Fibroblast of lung (primary cell): ENCODE measurements at places on chromosomes 11 and 22.

GRCh38 chr22:35761037-35761436 is 43.4 kb downstream of the APOL5 start:
- no peak for DNase-seq
- peaks cover 11% of the 10 kb centered on the region for H3K36me3 ChIP-seq
- H3K27ac ChIP-seq = no peak overlapping the region
- H3K4me1 ChIP-seq = no peaks in the 10 kb centered on the region
- H3K27me3 ChIP-seq = no peaks in the 10 kb centered on the region
- H3K4me3 ChIP-seq = no peak overlapping the region

DNA sequence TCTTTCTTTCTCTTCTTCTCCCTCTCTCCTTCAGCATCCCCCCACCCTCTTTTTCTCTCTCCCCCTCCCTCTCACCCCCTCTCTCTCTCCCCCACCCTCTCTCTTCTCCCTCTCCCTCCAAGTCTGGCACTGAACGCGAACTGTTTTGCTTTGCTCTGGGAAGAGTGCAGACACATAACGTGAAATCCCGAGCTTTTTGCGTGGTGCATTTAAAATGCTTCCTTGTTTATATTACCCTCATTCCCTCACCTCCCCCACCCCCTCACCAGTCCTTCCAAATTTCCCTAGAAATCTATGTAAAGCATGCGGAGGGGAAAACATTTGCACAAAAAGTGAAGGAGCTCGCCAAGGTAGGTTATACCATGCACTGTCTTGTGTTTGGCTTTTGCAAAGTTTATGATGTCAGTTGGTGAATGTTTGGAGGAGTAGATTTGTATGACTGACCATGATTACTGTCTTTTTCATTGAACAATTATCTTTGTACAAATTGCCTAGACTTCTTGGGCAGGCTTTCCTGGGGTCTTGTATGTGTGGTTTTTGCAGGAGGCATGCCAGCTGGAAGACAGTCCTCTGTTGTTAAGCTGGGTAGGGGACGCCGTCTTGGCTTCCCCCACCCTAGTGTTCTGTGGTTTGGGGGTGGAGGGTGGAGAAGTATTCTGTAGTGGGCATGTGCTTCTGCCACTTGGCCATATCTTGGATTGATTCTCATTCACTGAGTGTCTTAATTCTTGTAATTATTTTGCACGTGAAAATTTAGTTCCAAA is 123.7 kb upstream of the HSD17B12 start:
- H3K27ac ChIP-seq = no peak overlapping the region
- no peak overlapping the region for H3K4me3 ChIP-seq
- H3K4me1 ChIP-seq = no peaks in the 10 kb centered on the region
- H3K36me3 ChIP-seq = no peaks in the 10 kb centered on the region
- DNase-seq = no peak

DNA sequence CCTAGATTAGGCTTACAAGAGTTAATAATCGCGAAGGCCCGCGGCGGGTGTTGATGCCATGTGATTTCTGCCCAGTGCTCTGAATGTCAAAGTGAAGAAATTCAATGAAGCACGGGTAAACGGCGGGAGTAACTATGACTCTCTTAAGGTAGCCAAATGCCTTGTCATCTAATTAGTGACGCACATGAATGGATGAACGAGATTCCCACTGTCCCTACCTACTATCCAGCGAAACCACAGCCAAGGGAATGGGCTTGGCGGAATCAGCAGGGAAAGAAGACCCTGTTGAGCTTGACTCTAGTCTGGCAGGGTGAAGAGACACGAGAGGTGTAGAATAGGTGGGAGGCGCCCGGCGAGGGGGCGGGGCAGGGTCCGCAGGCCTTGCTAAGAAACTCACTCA is 65.5 kb downstream of the AAMDC start:
- no peak overlapping the region for H3K4me3 ChIP-seq
- DNase-seq = peak; percentile 14
- peaks cover 2% of the 10 kb centered on the region for H3K36me3 ChIP-seq

DNA sequence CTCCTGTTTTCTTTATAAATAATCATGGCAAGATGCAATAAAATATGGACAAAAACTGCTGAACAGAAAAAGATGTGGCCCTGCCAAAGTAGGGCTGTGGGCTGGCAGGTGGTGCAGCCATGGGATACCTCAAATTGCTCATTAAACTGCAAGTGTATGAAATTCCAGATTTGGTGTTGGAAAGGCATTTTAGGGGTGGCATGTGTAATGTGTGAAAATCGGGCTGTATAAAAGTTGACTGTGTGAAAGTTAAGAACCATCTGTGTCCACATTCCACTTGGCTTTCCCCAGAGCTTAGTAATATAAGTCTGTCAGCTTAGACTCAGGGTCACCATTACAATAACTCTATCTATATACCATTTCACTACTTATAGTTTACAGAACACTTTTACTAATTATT is 34.8 kb upstream of the FZD4 start:
- no peak overlapping the region for H3K4me3 ChIP-seq
- peak; percentile 17 for DNase-seq
- no peaks in the 10 kb centered on the region for H3K27me3 ChIP-seq
- H3K27ac ChIP-seq = no peak overlapping the region
